Activated CD8-positive, alpha-beta T cell treated with anti-CD3 and anti-CD28 coated beads for 36 hours (primary cell): ENCODE measurements at places on chromosomes 5 and 9. TPM values are rescaled to one million over a fixed set of nuclear protein-coding genes. Genes with fewer than 3 reads are reported as not detected.

GRCh38 chr5:1099926-1100663 is 11.8 kb downstream of the SLC12A7 start:
- peaks cover 72% of the 10 kb centered on the region for H3K4me1 ChIP-seq
- H3K36me3 ChIP-seq: peaks cover 2% of the 10 kb centered on the region
- H3K4me3 ChIP-seq: peak overlapping the region; percentile 27
- peak; percentile 22 for DNase-seq
- H3K27ac ChIP-seq: no peak overlapping the region

DNA sequence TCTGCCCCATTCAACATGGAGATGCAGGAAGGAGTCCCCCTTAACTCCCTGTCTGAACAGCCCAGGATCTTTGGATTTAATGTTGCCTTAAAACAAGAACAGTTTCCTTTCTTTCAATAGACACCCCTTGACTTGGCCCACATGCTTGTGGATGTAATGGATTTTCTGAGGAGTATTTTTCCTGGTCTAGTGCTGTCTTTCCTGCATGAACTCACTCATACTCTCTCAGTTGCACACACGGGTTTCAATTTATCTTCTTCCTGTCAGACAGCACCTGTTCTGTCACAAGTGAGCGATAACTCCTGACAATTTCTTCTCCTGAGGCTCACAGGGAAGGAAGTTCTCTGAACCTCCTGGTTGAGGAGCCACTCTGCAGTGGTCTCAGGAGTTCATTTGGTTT is 85.1 kb downstream of the ACER2 start:
- H3K4me1 ChIP-seq: peaks cover 13% of the 10 kb centered on the region
- no peak for DNase-seq
- H3K36me3 ChIP-seq: no peaks in the 10 kb centered on the region
- H3K4me3 ChIP-seq: no peak overlapping the region
- no peak overlapping the region for H3K27ac ChIP-seq

- no peak for DNase-seq
- no peaks in the 10 kb centered on the region for H3K36me3 ChIP-seq
- no peak overlapping the region for H3K4me3 ChIP-seq
Observed at GRCh38 chr5:5573798-5574380, 151.4 kb downstream of the ICE1 start.

DNA sequence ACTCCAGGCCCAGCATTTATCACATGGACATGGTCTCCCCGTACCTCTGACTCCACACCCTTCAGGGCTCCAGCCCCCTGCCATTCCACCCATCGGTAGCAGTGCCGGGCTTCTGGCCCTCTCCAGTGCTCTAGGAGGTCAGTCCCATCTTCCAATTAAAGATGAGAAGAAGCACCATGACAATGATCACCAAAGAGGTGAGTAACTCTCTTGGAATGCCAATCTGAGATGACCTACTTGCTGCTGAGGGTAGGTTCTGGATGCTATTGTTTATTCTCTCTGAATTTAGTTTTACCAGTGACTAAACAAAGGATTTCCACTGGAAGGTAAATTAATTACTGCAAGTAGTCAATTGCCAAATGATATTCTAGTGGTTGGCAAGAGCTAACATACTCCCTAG is 80.8 kb downstream of the TLE4 start:
- no peaks in the 10 kb centered on the region for H3K27me3 ChIP-seq
- H3K27ac ChIP-seq: no peak overlapping the region
- H3K4me3 ChIP-seq: no peak overlapping the region
- peaks cover 27% of the 10 kb centered on the region for H3K36me3 ChIP-seq

DNA sequence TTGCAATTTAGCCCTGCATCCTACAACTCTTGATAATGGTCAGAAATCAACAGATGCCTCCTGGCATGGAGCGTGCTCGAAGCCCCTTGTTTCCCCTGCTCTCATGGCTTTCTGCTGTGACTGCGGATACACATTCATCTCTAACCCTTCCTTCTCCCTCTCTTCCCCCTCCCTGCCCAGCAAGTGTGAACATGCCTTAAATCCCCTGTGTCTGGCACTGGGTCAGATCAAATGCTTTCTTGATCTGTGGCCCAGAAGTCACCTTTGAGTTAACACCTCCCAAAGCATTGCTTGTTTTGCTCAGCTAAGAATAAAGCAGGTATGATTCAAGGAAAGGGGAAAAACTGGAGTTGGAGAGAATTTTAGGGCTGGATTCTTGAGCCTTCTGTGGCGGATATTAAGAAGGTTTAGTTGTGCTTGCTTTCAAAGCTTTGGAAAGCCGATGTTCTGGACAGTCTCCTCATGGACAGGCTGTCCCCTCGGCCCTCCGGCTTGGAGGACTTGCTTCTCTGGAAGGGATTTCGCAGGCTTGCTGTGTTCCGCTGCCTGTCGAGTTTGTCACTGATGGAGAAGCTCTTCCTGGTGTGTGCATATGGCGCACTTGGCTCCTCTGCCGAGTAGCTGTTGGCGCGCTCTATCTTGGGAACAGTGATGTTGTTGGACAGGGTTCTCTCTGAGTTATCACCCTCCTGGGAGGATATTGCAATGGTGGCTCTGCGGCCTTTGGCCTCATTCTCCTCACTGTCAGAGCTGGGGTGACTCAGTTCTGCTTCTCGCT is 121.3 kb upstream of the KLF9 start:
- H3K4me1 ChIP-seq: peaks cover 16% of the 10 kb centered on the region
- H3K27ac ChIP-seq: no peak overlapping the region
- no peaks in the 10 kb centered on the region for H3K36me3 ChIP-seq
- no peaks in the 10 kb centered on the region for H3K27me3 ChIP-seq
- DNase-seq: no peak
- no peak overlapping the region for H3K4me3 ChIP-seq

- no peaks in the 10 kb centered on the region for H3K27me3 ChIP-seq
- no peaks in the 10 kb centered on the region for H3K36me3 ChIP-seq
- H3K4me3 ChIP-seq: no peak overlapping the region
- no peak for DNase-seq
- H3K4me1 ChIP-seq: peaks cover 10% of the 10 kb centered on the region
Observed at GRCh38 chr9:91903126-91903911, 46.7 kb downstream of the ROR2 start.

GRCh38 chr5:128126241-128126640 is 42.7 kb downstream of the SLC12A2 start:
- no peaks in the 10 kb centered on the region for H3K4me1 ChIP-seq
- no peak for DNase-seq
- H3K36me3 ChIP-seq: peaks cover 11% of the 10 kb centered on the region

DNA sequence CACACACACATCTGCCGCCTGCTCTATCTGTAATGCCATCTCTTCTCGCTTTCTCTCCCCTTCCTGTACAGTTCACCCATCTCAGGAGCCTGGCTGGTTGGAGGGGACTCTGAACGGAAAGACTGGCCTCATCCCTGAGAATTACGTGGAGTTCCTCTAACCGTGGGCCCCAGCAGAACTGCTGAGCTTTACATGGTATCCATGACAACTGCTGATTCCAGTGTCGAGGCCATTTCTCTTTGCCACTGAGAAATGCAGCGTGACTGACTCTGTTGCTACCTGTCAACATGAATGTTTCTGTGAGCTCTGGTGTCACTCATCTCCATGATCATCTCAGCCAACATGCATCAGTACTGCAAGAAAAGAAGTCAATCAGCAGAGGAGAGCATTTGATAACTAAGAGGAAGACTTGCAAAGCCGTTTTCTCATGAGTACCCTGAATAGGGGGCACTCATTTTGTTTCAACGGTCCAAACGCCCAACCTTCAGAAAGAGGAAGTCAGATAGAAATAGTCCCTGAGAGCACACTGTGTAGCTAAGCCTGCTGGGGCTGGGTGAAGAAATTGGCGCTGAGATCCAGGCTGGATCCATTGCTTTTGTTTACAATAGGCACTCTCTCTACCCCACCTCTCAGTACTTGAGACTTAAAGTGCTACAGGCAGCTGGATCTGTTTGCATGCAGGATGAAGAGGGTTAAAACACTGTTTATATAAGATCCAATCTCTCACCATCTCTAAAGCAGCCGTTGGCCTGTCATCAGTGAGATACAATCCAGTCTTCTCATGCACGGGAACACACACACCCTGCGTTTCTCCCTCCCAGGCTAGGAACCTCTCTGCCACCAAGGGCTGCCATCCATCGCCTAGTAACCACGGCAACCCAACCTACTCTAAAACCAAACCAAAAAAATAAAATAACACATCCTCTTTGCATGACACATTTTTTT is 180.9 kb downstream of the NR3C1 start:
- H3K27ac ChIP-seq: peak overlapping the region; percentile 81
- H3K36me3 ChIP-seq: peaks cover 8% of the 10 kb centered on the region
- DNase-seq: peak; percentile 62
- no peaks in the 10 kb centered on the region for H3K27me3 ChIP-seq
- H3K4me1 ChIP-seq: peaks cover 43% of the 10 kb centered on the region
- H3K4me3 ChIP-seq: peak overlapping the region; percentile 6

- H3K27ac ChIP-seq: no peak overlapping the region
- peaks cover 2% of the 10 kb centered on the region for H3K27me3 ChIP-seq
- H3K36me3 ChIP-seq: no peaks in the 10 kb centered on the region
- H3K4me1 ChIP-seq: no peaks in the 10 kb centered on the region
- DNase-seq: no peak
Observed at GRCh38 chr9:68523367-68523936, 17.2 kb downstream of the TMEM252 start.

- peaks cover 84% of the 10 kb centered on the region for H3K4me1 ChIP-seq
- H3K36me3 ChIP-seq: peaks cover 37% of the 10 kb centered on the region
- peak overlapping the region; percentile 52 for H3K4me3 ChIP-seq
Observed at GRCh38 chr5:55101556-55102276, 730 bp upstream of the GZMA start.

GRCh38 chr9:136396219-136396515 is 3.8 kb downstream of the SNAPC4 start:
- no peak overlapping the region for H3K27ac ChIP-seq
- no peaks in the 10 kb centered on the region for H3K27me3 ChIP-seq
- H3K4me1 ChIP-seq: peaks cover 18% of the 10 kb centered on the region

DNA sequence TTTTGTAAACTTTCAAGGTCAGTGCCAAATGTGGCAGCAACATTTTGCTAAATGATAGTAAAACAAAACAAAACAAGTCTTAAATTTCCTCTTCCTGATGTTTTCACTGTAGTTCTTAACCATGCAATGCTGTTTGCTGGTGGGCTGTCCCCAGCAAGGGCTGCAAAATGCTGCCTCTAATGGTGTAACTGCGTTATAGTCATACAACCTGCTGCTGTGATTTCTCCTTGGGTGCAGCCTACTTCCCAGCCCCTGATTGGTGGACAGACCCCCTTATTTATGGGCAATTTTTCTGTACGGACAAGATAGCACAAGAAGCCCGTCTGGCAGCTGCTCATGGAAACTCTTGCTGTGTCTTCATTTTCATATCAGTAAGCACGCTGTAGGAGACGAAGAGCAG is 26.6 kb upstream of the PIP5K1B start:
- no peak overlapping the region for H3K4me3 ChIP-seq
- H3K27ac ChIP-seq: no peak overlapping the region
- H3K27me3 ChIP-seq: peaks cover 21% of the 10 kb centered on the region
- H3K36me3 ChIP-seq: no peaks in the 10 kb centered on the region
- no peak for DNase-seq

DNA sequence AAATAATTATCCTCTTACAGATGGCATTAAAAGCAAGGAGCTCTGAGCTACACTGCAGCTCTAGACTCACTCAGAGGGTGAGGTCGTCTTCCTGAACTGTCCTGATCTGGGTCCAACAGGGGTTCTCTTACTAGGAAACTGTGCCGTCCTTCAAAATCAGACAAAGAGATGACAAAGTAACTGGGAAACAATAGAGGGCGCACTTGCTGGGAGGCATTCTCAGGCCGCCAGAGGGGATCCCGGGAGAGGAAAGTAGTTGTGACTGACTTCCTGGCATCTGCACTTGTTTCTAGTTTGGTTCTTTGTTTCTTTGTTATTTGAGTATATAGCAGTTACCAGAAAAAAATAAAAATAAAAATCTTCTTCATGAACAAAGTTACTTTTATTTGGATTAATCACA is 142.9 kb upstream of the MSX2 start:
- H3K27ac ChIP-seq: no peak overlapping the region
- H3K36me3 ChIP-seq: no peaks in the 10 kb centered on the region
- no peak overlapping the region for H3K4me3 ChIP-seq

DNA sequence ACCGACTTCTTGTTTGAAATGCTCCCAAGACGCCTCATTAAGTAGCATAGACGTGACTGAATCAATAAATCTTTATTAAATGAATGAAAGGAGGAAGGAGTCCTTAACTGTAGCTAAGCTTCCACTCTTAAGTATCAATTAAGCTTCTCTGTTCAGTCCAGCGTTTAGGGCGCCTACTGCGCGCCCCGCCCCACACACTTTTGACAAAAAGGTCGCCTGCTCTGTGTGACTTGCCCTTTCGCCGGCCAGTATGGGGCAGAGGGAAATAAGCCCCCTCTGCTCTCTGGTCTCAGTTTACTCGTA is 662 bp upstream of the DOLPP1 start:
- H3K27me3 ChIP-seq: no peaks in the 10 kb centered on the region
- H3K36me3 ChIP-seq: no peaks in the 10 kb centered on the region
- H3K27ac ChIP-seq: peak overlapping the region; percentile 78

DNA sequence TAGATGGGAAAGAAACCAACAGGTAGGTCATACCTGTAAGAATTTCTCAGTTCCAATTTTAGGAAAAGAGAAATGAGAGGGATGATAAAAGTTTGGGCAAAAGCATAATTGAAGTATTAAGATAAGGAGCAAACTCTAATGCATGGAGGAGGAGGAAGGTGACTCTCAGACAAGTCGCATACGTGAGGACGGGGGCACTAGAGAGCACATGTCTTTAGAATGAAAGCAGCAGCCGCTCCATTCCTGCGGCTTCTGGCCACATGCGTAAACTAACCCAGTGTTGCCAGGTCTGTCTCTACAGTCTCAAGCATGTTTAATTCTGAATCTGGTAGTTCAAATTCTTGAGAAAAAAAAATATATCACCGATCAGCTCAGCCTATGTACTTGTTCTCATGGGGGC is 371.5 kb upstream of the SLC30A5 start:
- DNase-seq: no peak
- no peak overlapping the region for H3K27ac ChIP-seq
- peaks cover 2% of the 10 kb centered on the region for H3K36me3 ChIP-seq
- H3K27me3 ChIP-seq: no peaks in the 10 kb centered on the region
- H3K4me1 ChIP-seq: peaks cover 3% of the 10 kb centered on the region

GRCh38 chr5:80255811-80256712 is at the start of gene SERINC5:
Gene SERINC5, minus strand, starts transcription at chr5:80256048. Its CDS starts 126 bp downstream, at chr5:80255922.
- H3K36me3 ChIP-seq: peaks cover 41% of the 10 kb centered on the region
- peak within 1 kb of the TSS; percentile 97 for H3K4me3 ChIP-seq
- peak; percentile 88 for DNase-seq
- H3K4me1 ChIP-seq: peaks cover 38% of the 10 kb centered on the region

The NDOR1 gene
- 30.7 TPM for total RNA-seq

The OR1N1 gene
- not detected for total RNA-seq

The DBH gene
- not detected for total RNA-seq

The XPA gene
- total RNA-seq: 10.9 TPM

The TLR4 gene
- not detected for total RNA-seq

The SLC6A19 gene
- not detected for total RNA-seq
